RPMI7951 (cell line): ENCODE measurements at places on chromosomes 12 and 14. TPM values are rescaled to one million over a fixed set of nuclear protein-coding genes. Genes with fewer than 3 reads are reported as not detected.

DNA sequence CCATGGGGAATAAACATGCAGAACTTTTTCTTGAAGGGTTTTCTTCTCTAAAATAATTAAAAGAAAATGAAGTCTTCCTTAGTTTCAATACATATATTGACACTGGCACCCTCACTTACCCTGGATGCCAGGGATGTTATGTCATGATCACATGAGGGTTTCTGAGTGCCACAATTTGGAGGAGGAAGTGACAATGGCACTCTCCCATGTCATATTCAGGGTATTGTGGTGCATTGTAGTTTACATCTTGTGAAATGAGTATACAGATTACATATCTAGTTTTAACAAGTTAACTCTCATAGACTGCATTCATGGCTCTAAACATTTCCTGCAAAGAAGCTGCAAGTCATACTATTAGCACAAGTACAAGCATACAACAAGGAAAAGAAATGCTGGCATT, 37.7 kb downstream of the CCDC177 start:
- no peak for DNase-seq

The LRP1-AS gene
- not detected in 2 replicates for total RNA-seq

DNA sequence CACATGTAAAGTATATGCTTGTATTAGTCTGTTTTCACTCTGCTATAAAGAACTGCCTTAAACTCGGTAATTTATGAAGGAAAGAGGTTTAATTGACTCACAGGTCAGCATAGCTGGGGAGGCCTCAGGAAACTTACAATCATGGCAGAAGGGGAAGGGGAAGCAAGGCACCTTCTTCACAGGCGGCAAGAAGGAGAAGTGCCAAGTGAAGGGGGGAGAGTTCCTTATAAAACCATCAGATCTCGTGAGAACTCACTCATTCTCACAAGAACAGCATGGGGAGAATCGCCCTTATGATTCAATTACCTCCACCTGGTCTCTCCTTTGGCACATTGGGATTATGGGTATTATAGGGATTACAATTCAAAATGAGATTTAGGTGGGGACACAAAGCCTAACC, 229.5 kb upstream of the PLXNC1 start:
- no peak for DNase-seq

- no peak for DNase-seq
Measured at GRCh38 chr14:101286271-101287018, 274.9 kb upstream of the DIO3 start.

GRCh38 chr12:65511912-65512311, 233.4 kb downstream of the MSRB3 start:
- no peak for DNase-seq

The OTX2 gene
- not detected in 2 replicates for total RNA-seq

The RNFT2 gene
- 2.4 and 3.4 TPM in 2 replicates for total RNA-seq

DNA sequence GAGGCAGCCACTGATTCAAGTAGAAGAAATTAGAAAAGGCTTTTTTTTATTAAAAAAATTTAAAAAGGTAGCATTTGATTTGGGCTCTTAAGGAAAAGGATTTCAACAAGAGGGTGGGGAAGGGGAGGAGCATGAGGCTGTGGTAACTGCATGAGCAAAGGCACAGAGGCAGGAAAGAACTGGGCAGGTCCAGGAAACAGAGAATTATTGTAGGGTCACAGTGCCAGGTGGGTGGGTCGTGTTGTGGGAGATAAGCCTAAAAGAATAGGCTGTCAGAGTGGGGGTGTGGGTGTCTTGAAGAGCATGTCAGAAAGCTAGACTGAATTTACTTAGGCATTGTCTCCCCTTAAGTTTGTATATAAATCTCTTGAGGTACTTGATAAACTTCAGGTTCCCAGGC, 7.8 kb downstream of the LIMA1 start:
- DNase-seq: no peak

- DNase-seq: no peak
Measured at GRCh38 chr14:100015251-100015655, 50.0 kb upstream of the EVL start.

GRCh38 chr14:35932659-35933159, 106.6 kb downstream of the BRMS1L start:
- DNase-seq: no peak

DNA sequence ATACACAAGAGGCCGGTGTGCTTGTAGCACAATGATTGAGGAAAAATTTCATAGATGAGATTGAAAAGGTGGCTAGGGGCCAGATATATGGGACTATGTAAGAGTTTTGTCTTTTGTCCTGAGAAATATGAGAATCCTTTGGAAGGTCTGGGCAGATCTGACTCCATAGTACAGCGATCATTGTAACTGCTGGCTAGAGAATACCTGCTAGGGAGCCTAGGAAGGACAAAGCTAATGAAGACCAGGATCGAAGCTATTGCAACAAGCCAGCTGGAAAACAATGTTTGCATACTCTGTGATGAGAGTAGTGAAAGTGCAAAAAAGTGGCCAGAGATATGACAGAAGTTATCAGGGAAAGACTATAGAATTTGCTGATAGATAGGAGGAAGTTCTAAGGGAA, 537.6 kb downstream of the C12orf50 start:
- DNase-seq: no peak

DNA sequence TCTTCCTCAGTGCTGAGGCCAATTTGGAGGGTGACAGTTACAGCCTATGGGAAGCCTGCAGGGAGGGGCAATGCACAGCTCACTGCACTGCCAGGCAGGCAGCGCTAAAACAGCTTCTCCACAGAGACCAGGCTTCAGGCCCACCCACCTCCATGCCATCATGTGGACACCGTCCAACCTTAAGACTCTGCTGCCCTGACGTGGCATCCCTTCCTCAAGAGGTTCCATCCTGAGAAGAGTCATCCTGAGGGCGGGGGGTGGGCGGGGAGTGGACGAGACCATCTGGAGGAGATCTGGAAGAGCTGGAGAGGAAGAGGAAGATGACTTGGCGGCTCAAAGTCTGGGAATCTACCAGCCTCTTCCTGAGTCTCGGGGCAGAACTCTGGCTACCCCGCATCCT, 8.4 kb upstream of the ACVRL1 start:
- peak; percentile 23 for DNase-seq

The PLA2G1B gene
- total RNA-seq: 1.1 TPM in 1 of 2 replicates, not detected in the other

The NKX2-1 gene
- not detected in 2 replicates for total RNA-seq

The PRIMA1 gene
- total RNA-seq: 0.20 and 0.24 TPM in 2 replicates

- DNase-seq: no peak
Measured at GRCh38 chr12:109650808-109651207, 62.8 kb upstream of the FAM222A start.

GRCh38 chr14:52111583-52111982, 42.7 kb upstream of the NID2 start:
- peak; percentile 68 for DNase-seq

The SLC7A8 gene
- 1.6 and 2.8 TPM in 2 replicates for total RNA-seq

- no peak for DNase-seq
Measured at GRCh38 chr12:82069931-82070514, 288.2 kb downstream of the CCDC59 start.

The KRT4 gene
- not detected in 2 replicates for total RNA-seq

DNA sequence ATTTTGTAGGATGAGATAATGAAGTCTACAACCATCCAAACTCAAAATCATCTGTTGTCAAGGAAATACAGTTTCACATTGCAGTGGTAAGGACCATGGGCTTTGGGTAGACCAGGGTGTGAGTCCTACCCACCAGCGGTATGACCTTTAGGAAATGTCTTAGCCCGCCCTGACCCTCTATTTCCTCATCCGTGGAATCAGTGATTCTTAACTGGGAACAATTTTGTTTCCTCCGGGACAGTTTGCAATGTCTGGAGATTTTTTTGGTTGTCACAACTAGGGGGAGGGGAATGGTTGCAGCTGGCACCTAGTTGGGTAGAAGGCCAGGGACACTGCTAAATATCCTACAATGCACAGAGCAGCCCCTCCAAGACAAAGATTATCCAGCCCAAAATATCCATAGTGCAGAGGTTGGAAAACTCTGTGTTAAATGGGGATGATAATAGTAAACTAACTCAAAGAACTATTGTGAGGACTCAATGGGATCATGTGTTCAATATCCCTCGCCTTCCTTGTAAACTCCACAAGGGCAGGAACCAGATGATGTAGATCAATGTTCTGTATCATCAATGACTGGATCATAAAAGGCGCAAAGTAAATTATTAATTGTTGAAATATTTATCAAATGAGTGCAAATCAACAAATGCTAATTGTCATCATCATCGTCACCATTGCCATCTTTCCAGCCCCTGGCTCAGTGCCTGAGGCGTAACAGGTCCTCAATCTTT, 15.7 kb upstream of the IFT81 start:
- DNase-seq: no peak

The CCDC196 gene
- not detected in 2 replicates for total RNA-seq

The CEBPE gene
- not detected in 2 replicates for total RNA-seq

The LMO3 gene
- not detected in 2 replicates for total RNA-seq

GRCh38 chr12:64352181-64352580, 38.4 kb downstream of the C12orf56 start:
- DNase-seq: no peak

DNA sequence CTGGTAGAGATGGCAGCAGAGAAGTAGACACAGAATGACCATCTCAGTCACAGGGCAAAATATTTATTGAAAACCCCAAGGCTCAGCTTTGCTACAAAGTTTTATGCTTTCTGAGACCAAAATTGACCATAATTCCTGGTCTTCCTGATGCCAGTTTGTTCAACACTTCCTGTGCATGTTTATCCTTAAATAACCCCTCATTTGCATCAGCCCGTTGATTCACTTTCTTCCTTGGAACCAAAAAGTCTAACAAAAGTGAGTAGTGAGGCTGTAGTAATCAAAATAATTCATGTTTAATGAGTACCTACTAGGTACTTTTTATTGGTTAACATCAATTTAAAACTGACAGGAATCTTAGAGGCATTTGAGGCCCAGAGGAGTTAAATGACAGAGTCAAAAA, 51.7 kb downstream of the TRHDE start:
- DNase-seq: no peak

DNA sequence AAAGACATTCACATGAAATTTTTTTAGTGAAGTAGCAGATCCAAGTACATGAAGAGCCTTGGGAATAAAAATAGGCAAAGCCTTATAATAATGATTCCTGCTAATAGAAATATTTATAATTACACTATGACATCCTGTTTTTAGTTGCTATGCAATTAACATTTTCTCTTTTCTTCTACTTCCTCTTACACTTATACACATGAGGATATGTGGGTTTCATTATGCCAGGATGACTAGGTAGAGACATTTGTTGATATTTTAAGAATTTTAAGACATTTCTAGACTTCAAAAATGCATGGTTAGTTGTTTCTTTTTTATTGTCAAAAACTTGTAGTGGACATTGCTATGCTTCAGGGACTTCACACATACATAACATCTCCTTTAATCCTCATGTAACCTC, 326.8 kb downstream of the SYT1 start:
- no peak for DNase-seq

GRCh38 chr12:103725398-103725797, 115.6 kb downstream of the NT5DC3 start:
- DNase-seq: no peak

DNA sequence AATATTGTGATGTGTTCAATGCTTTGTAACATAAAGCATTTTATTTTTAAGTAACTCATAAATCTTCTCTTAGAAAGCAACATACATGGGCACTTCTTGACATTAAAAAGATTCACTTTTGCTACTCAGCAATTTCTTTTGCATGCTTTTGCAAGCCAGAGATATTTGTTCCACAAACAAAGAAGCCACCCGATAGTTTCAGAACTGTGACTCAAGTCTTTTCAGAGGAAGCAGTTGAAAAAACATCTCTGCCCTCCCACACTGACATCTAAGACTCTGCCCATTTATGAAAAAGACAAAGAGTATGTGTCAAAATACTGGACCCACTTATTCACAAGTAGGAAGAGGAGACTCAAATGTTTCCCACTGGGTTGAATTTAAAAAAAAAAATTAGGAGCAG, 7.5 kb downstream of the APPL2 start:
- DNase-seq: peak; percentile 35

DNA sequence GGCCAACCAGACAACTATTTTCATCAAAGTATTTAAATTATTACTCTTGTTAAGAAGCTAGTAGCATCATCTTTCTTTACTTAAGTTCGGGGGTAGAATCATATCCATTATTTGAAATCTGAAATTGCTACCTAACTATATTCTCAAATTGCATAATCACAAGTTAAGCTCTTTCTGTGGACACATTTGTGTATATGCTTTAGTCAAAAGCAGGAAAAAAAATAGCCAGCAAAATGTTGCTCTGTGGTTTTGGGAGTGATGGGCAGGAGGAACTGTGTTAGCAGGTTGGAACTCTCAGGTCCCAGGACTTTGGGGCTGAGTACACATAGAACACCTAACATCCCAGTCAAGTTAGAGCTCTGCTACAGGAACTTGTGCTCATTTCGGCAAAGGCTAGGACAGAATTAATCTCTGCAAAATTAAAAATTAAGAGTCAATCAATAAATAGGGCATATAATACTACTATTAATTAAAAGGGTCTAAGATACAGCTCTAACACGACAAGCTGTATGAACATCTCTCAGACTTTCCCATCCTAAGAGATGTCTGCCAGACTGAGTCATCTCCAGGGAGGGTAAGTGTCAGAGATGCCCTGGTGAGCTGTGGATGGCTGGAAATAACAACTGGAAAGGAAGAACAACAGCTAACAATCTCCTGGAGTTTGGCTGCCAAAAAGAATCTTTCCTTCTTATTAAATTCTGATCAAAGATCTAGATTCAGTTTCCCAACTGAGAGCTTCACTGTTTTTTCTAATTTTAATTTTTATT, 203.5 kb upstream of the GZMB start:
- peak; percentile 16 for DNase-seq

GRCh38 chr14:96729889-96730288, 67.3 kb upstream of the VRK1 start:
- no peak for DNase-seq

GRCh38 chr12:57744194-57744776, 554 bp upstream of the TSPAN31 start:
- DNase-seq: no peak

DNA sequence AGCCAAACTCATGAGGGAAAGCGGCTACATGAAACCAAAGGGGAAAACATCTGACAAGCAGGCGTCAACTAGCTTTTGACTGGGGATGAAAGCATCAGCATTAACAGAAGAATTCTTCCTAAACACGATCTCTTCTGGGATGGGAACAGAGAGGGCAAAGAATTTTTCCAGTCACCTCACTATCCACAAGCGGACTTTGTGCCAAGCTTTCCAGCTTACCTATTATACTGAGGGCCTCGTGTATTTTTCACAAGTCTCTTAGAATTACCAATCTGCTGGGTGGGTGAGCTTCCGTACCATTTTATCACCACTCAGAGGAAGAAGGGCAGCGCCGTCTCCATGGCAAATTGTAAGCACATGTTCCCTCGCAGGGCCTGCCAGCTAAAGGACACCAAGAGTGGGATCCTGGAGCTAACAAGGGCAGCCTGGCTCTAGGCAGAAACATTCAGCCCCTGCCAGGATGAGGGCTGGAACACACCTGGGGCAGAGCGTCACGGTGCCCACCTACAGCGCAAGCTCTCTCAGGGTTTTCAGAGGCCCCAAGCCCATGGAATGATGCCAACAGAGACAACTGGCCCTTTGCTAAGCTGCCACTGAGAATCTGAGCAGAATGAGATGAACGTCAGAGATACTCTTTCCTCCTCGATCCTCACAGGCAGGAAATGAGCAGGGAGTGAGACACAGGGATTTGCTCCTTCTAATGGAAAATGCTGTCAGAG, 74.6 kb downstream of the CHGA start:
- DNase-seq: no peak

GRCh38 chr12:30679241-30679640, 16.4 kb downstream of the IPO8 start:
- no peak for DNase-seq

The IFNG-AS1 gene
- not detected in 2 replicates for total RNA-seq

The TTC9 gene
- 0.10 TPM in 1 of 2 replicates, not detected in the other for total RNA-seq

The DCD gene
- not detected in 2 replicates for total RNA-seq

The LHX5 gene
- 0.12 TPM in 1 of 2 replicates, not detected in the other for total RNA-seq
